ENCODE measurements at places on chromosomes 6 and 20.

- no peak for DNase-seq
These were observed 6.3 kb upstream of the HMGN4 start for GRCh38 chr6:26531897-26532296.

DNA sequence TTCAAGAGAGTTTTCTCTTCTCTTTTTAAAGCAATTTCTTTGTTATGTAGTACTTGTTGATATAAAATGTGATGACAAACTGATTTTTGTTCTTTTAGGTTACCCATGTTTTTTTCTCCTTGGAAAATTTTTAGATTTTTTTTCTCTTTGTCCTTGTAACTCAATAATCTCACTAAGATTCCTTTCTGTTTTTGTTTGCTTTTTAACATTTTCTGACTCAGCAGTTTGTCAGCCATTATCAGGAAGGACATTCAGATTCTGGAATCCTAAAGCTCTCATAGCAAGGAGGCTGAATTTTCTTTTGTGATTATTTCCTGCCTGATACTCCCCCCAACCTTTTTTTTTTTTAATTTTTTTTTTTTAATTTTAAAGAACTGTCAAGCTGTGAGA lies 75.2 kb upstream of the CITED2 start:
- no peak for DNase-seq

GRCh38 chr6:11346516-11346915 lies 114.0 kb upstream of the NEDD9 start:
- DNase-seq, result no peak

GRCh38 chr6:118370722-118371121 lies 177.4 kb upstream of the PLN start:
- no peak for DNase-seq

GRCh38 chr6:101607111-101607690 lies 213.7 kb downstream of the GRIK2 start:
- DNase-seq, result no peak

All from stimulated activated CD8-positive, alpha-beta memory T cell treated with anti-CD3 and anti-CD28 coated beads, Interleukin-4, amount 100 ng/mL, for 1 hour (primary cell).